Effector CD4-positive, alpha-beta T cell (primary cell): ENCODE measurements at places on chromosomes 6 and 20.

DNA sequence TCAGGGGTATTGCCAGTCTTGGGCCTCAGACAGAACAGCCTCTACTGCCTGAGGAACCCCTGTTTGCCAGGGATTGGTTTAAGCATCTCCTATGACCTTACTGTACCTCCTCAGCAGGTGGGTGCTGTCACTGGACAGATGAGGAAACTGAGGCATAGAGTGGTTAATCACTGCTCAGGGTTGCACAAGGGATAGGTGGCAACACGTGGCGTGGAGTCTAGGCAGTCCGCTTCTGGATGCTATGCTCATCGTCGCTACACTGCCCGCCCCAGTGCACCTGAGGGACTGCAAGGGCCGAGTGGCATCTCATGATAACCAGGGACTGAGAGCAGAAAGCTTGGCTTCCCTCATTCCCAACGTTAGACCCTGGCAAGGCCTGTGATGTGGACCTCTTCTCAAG, 101.8 kb upstream of the SULF2 start:
- DNase-seq, result no peak

DNA sequence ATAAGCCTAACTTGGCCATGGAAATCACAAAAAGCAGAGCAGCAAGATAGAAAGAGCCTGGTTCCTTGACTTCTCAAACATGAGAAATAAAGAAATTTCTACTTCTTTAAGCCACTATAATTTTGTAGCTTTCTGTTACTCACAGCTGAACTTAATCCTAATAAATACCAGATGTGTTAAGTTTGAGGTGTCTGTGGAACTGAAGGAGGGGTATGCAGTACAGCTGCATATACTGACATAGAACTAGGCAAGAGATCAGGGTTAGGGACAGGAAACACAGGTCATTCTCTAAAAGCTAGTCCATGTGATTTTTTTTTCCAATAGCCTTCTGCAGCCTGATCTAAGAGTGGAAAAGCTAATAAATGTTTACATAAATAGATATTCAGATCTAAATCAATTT, 123.9 kb downstream of the COL12A1 start:
- no peak for DNase-seq

- DNase-seq, result no peak
Observed at GRCh38 chr6:1856381-1856780, 246.7 kb downstream of the FOXC1 start.

GRCh38 chr6:33192671-33193602, 670 bp upstream of the COL11A2 start:
- DNase-seq, result no peak

DNA sequence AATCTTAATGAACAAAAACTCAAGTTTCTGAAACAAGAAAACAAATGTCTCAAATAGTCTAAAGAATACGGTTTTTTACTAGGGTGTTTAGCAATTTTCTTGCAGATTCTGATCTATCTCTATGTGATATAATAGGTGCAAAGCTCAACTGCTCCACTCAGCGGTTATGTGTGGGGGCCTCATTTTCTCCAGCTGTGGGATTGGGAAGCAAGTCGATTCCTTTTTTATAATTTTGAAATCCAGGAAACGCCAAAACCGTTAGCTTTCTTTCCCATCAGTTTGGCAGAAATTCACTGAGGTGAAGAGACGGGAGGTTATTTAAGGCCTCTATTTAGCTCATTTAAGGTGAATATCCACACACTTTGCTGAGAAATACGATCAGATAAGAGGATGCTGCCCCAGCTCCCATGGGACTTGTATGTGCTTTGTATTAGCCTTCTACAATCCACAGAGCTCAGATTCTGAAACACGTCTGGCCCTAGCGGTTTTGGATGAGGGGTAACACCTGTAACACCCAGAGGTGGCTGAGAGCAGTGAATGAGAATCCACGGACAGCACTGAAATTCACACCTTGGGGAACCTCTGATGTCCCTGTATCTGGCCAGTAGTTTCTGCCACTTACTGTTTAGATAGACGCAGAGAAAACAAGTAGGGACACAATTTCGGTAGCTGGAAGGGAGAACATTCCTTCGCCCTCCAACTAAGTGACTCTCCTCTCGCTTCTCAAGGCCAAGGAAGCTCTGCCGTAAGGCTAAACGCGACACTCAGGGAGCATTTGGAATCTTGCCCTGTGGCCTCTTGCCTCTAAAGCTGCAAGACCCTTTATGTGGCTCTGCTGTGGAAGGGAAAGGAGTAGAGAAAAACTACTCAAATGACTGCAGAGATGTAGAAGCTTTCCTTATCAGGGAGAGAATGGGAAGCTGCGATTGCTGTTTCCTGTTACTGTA, 6.5 kb upstream of the BCAS4 start:
- DNase-seq, result no peak

DNA sequence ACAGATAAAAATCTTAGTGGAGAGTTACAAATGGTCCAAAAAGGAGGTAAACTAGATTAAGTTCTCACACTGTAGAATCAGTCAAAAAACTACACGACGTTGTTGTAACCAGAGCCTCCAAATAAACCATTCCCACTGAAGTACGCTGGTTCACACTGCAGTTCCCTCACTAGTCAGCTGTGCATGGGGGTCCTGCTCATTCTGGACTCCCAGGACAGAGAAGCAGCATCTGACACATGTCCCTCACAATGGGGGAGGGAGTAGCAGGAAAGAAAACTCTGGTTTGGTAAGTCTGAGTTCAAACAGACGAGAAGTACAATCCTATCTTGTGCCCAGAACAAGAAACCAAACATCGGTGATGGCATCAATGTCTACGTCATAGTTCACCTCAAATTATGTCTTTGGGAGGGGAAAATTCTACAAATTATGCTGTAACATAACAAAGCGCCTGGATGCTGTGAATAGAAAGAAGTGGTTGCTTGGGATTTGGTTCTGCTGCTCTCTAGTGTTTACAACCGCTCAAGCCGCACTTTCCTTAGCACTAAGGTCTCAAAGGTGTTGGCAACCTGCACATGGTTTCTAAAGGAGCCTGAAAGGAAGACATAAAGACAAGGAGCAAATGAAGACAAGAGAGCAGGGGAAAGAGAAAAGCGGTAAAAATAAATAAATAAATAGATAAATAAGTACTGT, 208.0 kb downstream of the GMDS start:
- DNase-seq, result no peak

GRCh38 chr20:48012401-48012974, 227.2 kb upstream of the SULF2 start:
- DNase-seq, result no peak

DNA sequence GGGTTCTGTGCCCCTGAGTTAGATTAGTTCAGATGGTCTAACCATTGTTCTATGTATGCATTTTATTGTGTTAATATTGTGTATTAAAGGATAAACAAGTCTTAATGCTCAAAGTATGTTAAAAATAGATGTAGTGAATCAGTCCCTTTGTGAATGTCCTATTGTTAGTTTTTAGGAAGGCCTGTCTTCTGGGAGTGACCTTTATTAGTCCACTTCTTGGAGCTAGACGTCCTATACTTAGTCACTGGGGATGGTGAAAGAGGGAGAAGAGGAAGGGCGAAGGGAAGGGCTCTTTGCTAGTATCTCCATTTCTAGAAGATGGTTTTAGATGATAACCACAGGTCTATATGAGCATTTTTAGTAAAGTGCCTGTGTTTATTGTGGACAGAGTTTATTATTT, 12.3 kb upstream of the HMGN4 start:
- no peak for DNase-seq

DNA sequence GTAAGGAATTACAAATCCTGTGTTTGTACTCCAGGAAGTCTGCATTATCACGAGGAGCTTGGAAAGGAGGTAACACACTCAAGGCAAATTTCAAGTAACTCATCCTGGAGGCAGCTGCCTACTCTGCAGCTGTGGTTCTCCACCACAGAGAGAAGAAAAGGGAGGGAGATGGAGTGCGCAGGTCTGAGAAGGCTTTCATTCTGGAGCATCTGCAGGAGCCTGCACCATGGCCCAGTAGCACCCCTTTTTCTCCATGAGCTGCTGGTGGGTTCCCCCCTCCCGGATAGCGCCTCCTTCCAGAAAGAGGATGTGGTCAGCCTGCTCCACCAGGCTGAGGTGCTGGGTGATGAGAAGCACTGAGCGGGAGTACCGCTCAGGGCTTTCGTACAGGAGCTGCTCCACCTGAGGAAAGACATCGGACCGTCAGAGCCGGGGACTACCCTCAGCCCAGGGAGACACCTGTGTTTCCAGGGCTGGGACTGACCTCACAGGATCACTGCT, 1.6 kb upstream of the PSMB8 start:
- DNase-seq, result no peak

GRCh38 chr6:123687864-123688263, 51.1 kb upstream of the TRDN start:
- DNase-seq, result no peak

GRCh38 chr20:23249541-23249940, 101.0 kb upstream of the NXT1 start:
- DNase-seq, result no peak
